ENCODE measurements at places on chromosomes 1 and 21.

- peak; percentile 4 for DNase-seq
Observed at GRCh38 chr1:102174259-102174863, 177.6 kb upstream of the OLFM3 start.

GRCh38 chr1:236016083-236016482 is 48.8 kb downstream of the NID1 start:
- no peak for DNase-seq

GRCh38 chr1:39898648-39899603 is 2.8 kb downstream of the MYCL start:
- peak; percentile 72 for DNase-seq

DNA sequence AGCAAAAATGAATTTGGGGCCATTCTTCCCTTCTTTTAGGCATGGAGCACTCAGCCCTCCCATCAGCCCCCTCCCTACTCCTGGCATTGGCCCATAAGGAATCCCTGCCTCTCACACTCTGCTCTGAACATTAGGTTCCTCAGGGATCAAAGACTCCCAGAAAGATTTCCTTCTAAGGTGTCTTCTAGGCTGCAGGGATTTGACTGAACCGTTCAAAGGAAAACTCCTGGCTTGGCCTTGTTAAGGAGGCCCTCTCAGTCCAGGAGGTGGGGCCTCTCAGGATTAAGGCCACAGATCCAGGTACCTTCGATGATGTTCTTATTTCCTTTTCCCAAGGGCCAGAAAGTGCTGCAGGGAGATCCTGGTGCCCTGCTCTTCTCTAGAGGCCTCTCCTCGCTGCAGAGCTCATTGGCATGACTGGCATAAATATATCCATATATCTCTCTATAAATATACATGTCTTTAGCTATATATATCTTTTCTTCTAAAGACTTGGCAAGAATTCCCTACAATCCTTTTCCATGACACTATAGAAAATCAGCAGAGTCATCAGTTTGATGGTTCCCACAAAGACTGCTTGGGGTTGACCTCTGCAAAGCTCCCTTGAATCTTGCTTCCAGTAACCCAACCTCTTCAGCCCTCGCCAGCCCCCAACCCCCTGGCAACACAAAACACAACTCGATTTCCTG is 59.1 kb downstream of the PLXNA2 start:
- DNase-seq: no peak

GRCh38 chr1:48792961-48793360 is 16.3 kb upstream of the BEND5 start:
- no peak for DNase-seq

DNA sequence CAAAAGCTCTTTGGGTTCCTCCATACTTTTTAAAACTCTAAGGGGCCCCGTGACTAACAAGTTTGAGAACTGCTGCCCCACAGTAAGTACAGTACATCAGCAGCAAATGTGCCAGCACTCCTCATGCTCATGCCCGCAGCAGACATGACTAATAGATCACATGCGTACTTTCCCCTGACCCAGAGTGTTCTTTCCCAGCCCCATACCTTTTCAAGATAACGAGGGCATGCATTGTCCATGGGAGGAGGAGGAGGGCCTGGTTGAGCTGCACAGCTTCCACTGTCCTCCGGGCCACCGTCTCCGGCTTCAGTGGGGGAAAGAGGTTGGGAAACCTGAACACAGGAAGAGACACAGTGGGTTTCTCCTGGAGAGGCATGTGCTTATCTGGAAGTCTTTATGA is 45.5 kb downstream of the DHRS3 start:
- DNase-seq: no peak

DNA sequence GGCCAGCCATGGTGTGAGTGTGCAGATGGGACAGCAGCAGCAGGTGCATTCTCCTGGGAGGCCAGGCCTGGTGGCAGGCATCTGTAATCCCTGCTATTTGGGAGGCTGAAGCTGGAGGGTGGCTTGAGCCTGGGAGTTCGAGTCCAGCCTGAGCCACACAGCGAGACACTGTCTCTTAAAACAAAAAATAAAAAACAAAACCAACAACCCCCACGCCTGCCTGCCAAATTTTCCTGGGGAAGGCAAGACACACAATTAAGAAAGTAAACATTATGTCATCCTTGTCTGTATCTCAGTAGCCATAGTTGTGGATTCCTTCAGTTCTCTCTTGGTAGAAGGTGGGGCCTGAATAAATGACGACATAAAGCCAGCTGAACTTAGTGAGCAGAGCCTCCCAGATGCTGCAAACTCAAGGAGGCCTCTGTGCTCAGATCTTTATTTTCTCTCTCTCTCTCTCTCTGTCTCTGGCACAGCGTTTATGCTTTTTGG is 57.6 kb upstream of the CD34 start:
- no peak for DNase-seq

DNA sequence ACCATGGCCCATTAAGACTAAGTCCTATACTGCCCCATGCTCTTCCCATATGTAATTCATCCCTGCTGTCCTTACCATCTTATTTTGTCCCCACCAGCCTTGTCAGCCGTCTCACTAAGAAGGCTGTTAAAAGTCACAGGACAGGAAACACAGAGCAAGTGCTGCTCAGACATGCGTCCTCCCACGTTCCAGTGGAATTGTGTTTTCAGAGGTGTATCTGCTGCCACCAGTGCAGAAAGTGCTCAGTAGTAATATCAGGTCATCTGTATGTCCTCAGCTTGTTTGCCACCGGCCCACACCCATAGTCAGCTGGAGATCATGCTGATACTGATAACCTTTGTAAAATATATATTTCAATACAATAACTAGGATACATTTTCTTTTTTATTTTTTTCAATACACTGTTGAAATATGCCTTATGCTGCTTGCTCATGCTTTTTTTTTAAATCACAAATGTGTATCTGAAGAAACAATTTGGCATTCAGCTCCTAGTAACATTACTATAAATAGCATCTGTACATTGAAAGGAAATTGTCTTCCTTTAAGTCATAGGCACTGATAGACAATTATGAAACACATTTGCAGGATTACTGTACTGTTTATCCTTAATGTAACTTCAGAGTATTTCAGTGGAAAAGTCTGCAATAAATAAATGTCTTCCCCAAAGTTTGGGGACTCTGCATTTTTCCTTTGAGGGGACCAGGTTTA is 156.9 kb downstream of the EDEM3 start:
- DNase-seq: no peak

- DNase-seq: no peak
Observed at GRCh38 chr1:71850936-71851335, 431.4 kb downstream of the NEGR1 start.

DNA sequence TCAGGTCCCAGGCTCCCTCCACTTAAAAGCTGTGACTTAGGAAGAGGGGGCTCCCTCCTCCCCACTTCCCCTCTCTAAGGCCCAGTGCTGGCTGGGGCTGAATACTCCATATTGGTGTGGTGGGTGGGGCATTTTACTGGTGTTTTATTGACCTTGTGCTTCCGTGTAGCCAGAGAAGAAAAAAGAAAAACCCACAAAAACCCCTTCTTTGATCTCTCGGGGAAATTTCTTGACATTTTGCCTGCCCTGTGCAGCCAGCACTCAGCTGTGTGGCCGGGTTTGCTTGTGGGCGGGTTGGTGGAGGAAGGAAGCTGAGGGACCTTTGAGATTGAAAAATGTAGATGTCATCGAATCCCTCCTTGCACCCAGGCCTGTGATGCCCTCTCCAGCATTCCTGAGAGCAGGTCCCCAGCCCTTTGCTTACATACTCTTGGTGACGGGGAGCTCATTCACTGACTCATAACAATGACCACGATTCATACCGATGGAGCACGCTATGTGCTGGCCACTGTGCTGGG is 24.8 kb downstream of the TNFRSF8 start:
- DNase-seq: no peak

DNA sequence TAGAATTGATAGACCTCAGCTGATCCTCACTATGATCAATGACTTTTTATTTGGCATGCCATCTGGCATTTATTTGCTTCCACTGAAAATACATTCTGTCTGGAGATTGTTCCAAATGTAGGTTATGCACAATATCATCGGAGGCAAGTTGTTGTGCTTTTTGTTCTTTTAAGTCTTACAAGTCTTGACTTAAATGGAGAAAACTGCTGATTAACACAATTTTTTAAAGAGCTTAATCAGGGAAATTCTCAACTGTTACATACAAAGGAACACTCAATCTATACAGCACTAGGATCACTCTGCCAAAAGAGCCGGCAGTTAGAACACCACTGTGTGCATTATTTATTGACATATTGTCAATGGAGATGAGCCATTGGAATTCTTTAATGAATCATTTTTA is 19.2 kb downstream of the CYYR1 start:
- no peak for DNase-seq

DNA sequence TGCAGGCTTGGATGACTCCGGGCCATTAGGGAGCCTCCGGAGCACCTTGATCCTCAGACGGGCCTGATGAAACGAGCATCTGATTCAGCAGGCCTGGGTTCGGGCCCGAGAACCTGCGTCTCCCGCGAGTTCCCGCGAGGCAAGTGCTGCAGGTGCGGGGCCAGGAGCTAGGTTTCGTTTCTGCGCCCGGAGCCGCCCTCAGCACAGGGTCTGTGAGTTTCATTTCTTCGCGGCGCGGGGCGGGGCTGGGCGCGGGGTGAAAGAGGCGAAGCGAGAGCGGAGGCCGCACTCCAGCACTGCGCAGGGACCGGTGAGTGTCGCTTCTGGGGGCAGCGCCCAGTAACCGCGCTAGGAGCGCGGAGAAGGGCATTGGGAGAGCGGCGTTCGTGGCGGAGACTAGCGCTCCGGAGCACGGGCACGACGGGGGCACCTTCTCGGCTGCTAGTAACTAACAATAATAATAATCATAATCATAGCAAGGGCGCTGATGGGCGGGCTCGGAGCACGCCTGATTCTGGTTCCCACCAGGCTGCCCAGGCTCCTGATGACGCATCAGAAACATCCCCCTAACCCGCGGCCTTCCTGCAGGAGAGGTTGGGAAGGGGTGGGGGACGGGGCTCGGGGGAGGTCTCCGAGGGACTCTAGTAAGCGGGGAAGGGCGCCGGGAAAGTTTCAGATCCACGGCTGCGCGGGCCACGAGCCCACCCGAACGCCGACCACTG is at the start of gene MX1:
Gene MX1 (plus strand): TSS at position 286 of the 722 bp plus-strand sequence. CDS start 5,832 bp downstream, outside the sequence.
- DNase-seq: peak; percentile 10

DNA sequence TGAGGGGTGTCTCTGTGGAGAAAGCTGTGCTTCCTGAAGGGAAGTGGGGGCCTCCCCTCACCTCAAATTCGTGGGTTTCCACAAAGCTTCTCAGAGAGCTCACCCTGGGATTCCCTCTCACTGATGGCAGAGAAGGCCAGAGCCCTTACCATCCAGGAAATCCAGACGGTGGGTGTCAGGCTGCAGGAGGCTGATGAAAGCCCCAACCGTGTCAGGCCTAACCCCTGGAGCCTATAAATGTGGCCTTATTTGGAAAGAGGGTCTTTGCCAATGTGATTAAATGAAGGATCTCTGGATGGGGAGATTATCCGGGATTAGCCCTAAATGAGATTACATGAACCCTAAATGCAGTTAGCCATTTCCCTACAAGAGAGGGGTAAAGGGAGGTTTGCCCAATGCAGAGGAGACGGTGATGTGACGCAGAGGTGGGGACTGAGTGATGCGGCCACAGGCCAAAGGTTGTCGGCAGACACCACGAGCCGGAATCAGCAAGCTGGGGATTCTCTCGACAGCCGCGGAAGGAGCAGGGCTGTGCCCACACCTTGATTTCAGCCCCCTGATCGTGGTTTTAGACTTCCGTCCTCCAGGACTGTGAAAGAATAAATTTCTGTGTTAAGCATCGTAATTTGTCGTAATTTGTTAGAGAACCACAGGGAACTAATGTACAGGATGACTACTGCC is 82.6 kb downstream of the TOMM20 start:
- no peak for DNase-seq

DNA sequence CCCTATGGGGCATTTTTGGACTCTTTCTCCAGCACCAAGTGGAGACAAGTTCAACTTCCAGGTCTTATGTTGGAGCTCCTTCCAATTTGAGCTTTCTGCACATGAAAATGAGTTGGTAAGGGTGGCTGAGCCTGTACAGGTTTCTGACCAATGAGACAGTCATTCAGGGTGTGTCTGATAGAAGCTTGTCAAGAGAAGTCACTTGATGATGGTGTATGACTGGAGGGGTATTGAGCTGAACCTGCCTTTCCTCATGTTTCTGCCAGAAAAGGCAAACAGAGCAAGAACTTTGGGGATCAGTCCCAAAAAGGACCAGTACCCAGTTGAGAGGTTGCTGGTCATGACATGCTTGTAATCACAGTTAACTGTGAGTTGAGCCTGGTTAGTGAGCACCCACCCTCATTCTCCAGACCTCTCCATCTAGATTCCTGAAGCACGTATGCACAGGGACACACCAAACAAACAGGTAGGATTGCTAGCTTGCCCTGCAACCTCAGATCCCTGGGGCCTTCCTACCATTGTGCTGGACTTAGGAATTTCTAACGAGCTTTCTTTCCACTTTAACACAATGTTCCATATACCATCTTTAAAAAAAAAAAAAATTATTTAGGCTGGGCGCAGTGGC is 26.6 kb downstream of the FAM89A start:
- DNase-seq: no peak

- no peak for DNase-seq
Observed at GRCh38 chr21:26945916-26946675, 20.8 kb downstream of the ADAMTS5 start.

DNA sequence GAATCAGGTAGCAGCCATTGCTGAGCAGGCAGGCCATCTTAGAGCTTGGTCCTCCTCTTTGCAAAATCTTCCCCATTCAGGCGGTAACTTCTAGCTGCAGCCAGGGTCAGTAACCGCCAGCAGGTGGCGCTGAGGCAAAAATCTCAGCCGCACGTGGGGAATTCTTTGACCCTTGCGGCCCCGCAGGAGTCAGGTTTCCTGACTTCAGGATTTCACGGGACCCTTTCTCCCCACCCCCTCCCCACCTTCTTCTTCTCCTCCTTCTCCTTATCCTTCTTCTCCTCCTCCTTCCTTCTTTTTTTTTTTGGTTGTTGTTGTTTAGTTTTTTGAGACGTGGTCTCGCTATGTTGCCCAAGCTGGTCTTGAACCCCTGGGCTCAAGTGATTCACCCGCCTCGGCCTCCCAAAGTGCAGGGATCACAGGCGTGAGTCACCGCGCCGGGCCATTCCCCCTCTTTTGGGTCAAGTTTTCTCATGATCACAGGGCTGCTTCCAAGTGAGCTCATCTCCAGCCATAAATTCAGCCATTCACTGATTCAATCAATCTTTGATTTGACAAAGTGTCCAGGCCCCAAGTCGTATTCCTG is 33.4 kb upstream of the TENT5B start:
- DNase-seq: peak; percentile 58

- DNase-seq: no peak
Observed at GRCh38 chr21:41231060-41231459, 63.1 kb downstream of the BACE2 start.

GRCh38 chr1:228768355-228769000 is 33.2 kb downstream of the RHOU start:
- no peak for DNase-seq

GRCh38 chr1:201038186-201038876 is 14.8 kb upstream of the KIF21B start:
- DNase-seq: no peak

- DNase-seq: no peak
Observed at GRCh38 chr1:29651246-29651645, 414.9 kb downstream of the PTPRU start.

- DNase-seq: no peak
Observed at GRCh38 chr1:192632188-192632587, 3.8 kb upstream of the RGS13 start.

Measured in A549 (cell line).